ENCODE measurements at places on chromosomes 6 and 20. TPM values are rescaled to one million over a fixed set of nuclear protein-coding genes. Genes with fewer than 3 reads are reported as not detected.

OPRM1 gene
- total RNA-seq, result not detected

PRICKLE4 gene
- total RNA-seq, result 6.4 TPM

DUSP22 gene
- total RNA-seq, result 32.9 TPM

RNF144B gene
- 13.9 TPM for total RNA-seq

RIMS1 gene
- total RNA-seq, result 21.2 TPM

GNAS-AS1 gene
- total RNA-seq, result under 0.01 TPM

OR2B2 gene
- total RNA-seq, result not detected

SRSF12 gene
- under 0.01 TPM for total RNA-seq

TOX2 gene
- total RNA-seq, result 1.0 TPM
